ENCODE measurements at places on chromosomes 13 and 19.

DNA sequence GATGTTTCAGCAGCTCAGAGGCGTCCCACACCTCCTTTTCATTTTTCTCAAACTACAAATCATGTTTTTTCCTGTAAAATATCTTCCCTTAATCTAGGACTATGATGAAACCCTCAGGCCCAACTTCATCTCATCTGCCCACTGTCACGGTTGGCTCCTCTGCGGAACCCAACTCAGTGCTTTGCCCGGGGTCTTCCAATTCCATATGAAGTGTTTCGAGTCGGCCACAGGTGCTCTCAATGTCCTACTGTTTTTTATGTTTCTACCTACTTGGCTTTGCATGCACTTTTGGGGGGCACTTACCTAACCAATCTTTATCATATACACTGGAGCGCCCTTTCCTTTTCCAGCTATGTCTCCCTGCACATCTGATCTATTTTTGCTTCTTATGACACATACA, 28.1 kb downstream of the COL4A1 start:
- DNase-seq = no peak

DNA sequence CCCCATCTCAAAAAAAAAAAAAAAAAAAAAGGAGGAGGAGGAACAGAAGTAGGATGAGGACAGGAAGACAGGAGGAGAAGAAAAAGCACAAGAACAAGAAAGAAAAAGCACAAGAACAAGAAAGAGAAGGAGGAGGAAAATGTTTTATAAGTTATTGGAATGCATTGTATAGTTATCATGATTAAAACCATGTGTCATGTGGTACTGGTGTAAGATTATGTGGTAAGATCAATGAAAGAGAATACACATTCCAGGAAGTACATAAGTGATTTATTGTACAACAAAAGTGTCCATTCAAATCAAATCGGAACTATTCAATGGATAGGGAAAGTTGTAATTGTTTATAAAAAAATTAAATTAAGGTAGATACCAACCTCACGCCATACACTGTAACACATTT, 167.7 kb downstream of the MZT1 start:
- DNase-seq = no peak

- no peak for DNase-seq
These were observed 789.8 kb upstream of the PCDH9 start for GRCh38 chr13:68019901-68020300.

GRCh38 chr13:24261566-24261965, 47.8 kb upstream of the C1QTNF9 start:
- DNase-seq = no peak

DNA sequence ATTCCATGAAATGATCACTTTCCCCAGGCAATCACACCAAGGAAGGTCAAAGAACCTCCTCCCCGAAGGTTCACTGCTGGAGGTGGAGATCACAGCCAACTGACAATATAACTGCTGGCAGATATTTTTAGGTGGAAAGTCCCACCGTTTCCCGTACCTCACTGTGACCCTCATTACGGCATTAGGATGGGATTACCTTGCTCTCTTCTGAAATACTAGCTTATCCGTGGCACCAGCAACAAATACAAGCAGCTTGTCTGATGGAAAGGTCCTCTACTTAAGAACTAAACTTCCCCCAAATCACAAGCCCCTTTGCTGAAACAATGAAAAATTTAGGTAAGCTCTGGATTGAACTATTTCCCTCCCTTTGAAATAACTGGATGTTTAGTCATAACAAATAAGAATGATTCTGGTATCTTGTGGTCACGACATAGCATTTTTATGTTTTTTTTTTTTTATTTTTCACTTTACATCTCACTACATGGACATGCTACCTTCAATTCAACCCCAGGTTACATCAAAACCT, 178.9 kb downstream of the COL4A1 start:
- no peak for DNase-seq

DNA sequence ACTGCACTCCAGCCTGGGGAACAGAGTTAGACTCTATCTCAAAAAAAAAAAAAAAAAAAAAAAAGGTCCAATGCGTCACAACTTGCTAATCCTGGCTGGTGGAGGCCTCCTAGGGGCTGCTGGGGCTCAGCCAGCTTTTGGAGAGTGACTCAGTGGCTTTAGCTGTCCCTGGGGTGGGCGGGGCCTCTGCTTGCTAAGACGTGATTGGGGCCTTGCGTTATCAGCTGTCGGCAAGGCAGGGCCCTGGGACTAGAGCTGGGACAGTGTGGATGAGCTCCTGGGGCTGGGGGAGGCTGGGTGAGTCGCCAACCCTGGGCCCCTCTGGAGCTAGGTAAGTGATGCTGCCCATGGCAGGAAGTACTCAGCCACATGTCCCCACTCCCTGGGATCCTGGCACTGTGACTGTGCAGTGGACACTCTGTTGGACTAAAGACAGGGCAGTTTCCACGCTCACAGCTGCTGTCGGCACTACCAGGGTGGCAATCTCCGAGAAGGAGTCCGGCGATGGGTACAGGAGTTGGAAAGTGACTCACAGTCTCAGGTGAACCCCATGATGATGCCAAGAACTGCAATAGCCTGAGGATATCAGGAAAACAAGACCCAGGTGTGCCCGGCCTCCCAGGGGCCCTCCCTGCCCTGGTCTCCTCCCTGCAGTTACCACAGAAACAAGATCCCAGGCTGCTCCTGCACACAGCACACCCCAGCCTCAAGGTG, 32.2 kb downstream of the F2RL3 start:
- DNase-seq = no peak

- DNase-seq = peak; percentile 51
These were observed 36.2 kb upstream of the GARRE1 start for GRCh38 chr19:34217952-34218817.

GRCh38 chr19:10567656-10568055, 1.1 kb downstream of the CDKN2D start:
- no peak for DNase-seq

DNA sequence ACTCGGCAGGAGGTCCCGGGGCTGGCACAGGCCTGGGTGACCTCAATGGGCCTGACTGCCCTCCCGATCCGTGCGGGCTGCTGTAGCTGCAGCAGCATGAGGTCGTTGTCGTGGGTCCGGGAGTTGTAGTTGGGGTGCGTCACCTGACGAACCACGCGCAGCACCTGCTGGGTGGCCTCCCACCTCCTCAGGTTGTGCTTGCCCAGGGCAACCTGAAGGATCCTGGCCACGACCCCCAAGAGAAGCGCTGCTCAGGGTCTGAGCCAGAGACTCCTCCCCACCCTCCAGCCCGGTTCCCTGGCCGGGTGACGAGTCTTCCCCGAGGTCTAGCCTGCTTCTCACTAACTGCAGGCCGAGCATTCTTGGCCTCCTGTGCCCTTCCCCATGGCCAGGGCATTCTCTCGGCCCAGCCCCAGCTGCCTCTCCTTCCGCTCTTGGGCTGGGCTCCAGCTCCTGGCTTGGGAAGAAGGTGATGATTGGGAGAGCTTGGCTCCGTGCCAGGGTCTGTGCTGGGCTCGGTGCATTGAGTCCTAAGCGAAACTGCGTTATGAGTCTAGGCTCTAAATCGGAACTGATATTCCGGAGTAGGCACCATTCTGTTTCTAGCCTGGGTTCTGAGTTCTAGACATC, 3.1 kb downstream of the KLK14 start:
- DNase-seq = no peak

GRCh38 chr13:110331362-110331761, 24.3 kb downstream of the COL4A2 start:
- DNase-seq = no peak

- DNase-seq = no peak
These were observed 16.9 kb downstream of the MCF2L start for GRCh38 chr13:112985803-112986408.

DNA sequence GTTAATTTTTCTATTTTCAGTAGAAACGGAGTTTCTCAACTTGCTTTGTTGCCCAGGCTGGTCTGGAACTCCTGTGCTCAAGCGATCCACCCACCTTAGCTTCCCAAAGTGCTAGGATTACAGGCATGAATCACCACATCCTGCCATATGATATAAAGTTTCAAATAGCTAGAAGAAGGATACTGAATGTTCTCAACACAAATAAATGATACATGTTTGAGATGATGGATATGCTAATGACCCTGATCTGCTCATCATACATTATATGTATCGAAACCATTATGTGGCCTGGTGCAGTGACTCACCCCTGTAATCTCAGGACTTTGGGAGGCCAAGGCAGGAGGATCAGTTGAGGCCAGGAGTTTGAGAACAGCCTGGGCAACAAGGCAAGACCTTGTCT, 11.5 kb downstream of the CIB3 start:
- no peak for DNase-seq

DNA sequence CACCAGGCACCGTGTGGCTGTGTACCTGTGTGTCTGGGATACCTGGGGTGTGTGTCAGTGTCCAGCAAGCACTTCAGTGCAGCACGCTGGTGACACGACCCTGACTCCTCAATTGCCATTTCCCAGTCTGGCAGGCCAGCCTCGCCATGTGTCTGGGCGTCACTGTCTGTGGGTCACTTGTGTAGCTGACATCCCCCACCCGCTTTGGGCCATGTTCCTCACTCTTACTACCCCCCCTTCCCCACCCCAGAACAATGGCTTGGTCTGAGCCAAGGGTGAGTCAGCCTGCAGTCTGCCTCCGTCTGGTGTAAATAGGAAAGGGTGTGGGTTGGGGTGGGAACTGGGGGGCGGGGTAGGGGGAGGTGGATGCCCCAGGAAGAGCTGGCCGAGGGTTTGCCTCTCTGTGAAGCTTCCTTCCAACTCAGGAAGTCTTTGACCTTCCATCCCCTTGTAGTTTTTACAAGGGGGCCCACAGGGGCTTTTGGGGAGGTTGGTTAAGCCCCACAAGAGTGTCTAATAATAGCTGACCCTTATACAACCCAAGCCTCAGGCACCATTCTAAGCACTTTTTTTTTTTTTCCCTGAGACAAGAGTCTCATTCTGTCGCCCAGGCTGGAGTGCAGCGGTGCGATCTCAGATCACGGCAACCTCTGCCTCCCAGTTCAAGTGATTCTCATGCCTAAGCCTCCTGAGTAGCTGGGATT, 17.6 kb downstream of the NOVA2 start:
- no peak for DNase-seq

DNA sequence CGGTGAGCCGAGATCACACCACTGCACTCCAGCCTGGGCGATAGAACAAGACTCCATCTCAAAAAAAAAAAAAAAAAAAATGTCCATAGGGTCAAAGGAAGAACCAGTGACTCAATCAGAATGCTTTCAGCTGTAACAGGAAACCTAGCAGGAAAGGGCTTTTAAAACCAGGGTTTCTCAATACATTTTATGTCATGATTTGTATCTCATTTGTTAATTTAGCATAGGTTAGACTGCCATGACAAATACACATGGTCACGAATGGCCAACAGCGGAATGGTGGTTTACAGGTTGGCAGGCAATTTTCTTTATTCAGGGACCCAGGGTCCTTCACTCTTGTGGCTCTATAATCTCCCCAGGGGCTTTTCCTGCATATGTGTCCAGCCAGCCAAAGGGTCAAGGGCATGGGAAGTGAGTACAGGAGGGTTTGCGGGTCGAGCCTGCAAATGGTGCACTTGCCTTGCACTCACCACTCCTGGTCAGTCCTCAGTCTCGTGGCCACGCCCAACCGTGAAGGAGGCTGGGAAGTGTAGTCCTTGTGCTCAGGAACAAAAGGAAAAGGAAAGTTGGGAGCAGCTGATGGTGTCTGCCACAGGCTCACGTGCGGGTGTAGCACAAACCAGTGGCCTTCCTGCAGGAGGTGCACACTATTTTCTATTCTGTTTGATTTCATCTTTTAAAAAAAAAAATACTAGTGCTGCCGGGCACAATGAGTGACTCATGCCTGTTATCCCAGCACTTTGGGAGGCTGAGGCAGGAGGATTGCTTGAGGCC, 14.8 kb downstream of the DHX34 start:
- no peak for DNase-seq

- no peak for DNase-seq
These were observed 256.1 kb downstream of the DACH1 start for GRCh38 chr13:71610876-71611275.

- no peak for DNase-seq
These were observed 727.7 kb downstream of the UQCRFS1 start for GRCh38 chr19:28485292-28485691.

- no peak for DNase-seq
These were observed 1541.2 kb downstream of the SLITRK1 start for GRCh38 chr13:82341116-82341515.

- DNase-seq = no peak
These were observed 2.4 kb downstream of the TICAM1 start for GRCh38 chr19:4829001-4829712.

DNA sequence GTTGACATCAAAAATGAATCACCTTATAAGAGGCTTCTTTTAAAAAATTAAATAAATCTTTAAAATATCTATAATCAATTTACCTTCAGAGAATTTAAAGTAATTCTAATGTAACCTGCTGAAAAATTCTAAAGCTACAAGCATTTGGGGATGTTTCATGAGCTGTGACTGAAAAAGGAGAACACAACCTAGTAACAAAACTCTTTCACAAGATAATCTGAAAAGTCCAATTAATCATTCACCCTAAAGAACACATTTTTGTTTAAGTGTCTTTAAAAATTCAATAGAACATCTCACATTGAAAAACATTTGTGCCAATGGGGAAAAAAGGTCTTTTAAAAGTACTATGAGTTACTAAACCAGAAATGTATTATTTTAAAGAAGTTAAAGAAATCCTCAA, 22.8 kb downstream of the KLF12 start:
- no peak for DNase-seq

DNA sequence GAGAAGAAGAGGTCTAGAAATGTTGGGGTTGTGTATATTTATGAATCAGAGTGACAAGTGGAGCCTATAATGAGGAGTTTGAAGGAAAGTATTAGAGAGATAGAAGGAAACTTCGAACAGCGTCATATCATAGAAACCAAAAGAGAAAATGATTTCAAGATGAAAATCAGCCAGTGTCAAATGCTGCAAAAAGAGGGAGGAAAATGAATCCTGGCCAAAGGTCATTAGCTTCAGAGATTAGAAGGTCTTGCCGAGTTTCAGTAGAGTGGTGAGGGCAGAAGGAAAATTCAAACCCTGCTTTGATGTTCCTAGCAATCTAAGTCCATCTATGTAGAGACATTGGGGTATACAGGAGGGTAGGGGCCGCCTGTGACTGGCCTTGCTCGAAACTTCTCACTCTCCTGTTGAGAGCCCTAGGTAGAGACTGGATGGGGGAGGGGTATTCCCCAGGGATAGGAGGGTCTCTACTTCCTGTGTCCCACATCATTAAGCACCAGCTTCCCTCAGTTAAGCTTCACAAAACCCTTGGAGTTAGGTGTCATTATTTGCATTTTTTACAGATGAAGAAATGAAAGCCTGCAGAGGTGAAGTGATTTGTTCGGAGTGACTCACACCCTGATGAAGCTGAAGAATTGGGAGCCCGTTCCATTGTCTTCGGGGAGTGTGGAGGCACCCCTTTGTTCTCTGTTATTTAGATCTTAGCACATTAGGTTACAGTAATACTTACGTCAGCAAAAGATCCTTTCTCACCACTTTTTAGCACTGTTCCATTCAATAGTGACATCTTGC, 62.8 kb downstream of the FGF9 start:
- DNase-seq = no peak
